Central memory CD8-positive, alpha-beta T cell (primary cell): ENCODE measurements at places on chromosomes 11 and 22.

GRCh38 chr11:45755281-45755859, 49.6 kb upstream of the SLC35C1 start:
- DNase-seq, result no peak

DNA sequence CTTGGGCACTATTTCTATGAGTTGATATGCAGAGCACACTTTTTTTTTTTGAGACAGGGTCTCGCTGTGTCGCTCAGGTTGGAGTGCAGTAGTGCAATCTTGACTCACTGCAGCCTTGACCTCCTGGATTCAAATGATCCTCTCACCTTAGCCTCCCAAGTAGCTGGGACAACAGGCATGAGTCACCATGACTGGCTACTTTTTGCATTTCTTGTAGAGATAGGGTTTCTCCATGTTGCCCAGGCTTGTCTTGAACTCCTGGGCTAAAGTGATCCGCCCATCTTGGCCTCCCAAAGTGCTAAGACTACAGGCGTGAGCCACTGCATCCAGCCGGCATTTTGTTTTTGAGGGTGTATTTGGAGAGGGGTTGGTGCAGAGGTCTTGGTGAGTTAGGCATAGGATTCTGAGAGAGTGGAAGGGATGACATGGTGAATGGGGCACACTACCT, 29.9 kb upstream of the MTCH2 start:
- DNase-seq, result no peak

DNA sequence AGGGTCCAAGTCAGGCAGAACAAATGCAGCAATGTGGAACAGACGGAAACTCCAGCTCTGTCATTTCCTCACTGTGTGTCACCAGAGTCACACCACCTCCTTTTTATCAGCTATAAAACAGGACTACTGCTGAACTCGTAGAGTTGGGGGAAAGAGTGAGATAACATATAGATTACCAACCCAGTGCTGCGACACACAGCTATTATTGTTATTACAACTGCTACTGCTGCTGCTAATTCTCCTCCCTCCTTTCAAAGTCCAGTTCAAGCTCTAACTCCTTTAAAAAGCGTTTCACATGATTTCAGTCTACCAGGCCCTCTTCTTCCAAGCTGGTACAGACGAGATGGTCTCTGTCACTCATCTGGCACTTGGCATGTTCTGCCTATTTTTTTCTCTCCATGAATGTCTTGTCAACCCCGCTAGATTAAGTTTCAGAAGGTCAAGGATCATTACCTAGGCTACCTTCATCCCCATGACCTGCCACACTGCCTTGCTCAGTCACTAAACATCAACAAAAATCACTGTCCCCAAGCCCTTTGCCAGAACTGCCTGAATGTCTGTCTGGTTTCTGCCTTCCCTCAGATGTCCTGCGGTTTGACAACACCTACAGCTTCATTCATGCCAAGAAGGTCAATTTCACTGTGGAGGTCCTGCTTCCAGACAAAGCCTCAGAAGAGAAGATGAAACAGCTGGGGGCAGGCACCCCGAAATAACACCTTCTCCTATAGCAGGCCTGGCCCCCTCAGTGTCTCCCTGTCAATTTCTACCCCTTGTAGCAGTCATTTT, 3.7 kb upstream of the MTFP1 start:
- DNase-seq, result no peak

DNA sequence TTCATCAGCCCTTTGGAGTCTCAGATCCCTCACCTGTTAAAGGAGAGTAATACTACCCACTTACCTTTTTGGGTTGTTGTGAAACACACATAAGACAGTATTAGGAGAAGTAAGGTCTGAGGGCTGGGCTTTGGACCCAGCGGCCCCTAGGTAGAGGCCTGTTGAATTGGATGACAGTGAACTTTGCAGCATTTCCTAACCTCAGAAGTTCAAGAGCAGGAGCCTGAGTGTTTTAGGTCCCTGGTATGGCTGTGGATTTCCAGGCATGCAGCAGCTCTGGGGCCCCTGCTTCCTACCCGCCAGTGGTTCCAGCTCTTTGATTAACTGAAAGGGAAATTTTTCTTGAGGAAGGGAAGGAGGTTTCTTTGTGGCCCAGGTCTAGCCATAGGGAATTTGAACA, 58.9 kb downstream of the TEAD1 start:
- no peak for DNase-seq

- no peak for DNase-seq
Observed at GRCh38 chr11:118314988-118315411, 10.5 kb downstream of the CD3E start.

DNA sequence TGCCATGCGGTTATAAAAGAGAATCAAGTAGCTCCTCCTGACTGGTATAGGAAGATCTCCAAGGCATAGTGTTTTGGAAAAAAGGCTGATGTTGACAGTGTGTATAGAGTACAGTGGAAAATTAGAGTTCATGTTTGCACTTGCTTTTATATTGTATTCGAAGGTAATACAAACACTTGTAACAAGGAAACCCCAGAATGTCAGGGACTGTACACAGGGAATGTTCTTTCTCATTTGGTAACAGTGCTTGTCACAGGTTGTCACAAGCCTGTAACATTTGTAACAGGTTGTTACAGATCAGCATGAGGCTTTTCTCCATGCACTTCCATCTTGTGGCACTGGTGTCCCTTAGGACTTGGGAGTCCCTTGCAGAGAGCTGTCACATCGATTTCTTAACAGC, 64.0 kb downstream of the GRK3 start:
- no peak for DNase-seq

DNA sequence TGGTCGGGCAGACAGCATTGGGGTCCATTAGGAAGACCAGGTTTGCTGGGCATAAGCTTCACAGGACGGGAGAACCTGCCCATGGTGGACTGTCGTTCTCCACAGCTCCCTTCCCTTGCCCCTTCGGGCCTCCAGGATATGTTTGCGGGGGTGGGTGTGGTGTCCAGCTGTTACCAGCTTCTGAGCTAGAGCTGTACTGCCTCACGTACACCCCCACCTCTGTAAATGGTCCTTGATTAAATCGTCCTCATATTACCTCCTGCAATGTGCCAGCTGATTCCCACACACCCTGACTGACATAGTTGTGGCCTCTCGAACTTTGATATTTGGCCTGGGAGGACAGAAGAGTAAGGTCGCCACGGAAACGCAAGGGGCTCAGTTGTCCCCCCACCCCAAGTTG, 16.2 kb upstream of the BCR start:
- DNase-seq, result no peak

GRCh38 chr22:34814260-34815025, 251.5 kb upstream of the ISX start:
- DNase-seq, result no peak

- no peak for DNase-seq
Observed at GRCh38 chr22:42683578-42684283, 34.5 kb upstream of the CYB5R3 start.

GRCh38 chr11:45031912-45032519, 81.3 kb upstream of the TP53I11 start:
- DNase-seq, result no peak

DNA sequence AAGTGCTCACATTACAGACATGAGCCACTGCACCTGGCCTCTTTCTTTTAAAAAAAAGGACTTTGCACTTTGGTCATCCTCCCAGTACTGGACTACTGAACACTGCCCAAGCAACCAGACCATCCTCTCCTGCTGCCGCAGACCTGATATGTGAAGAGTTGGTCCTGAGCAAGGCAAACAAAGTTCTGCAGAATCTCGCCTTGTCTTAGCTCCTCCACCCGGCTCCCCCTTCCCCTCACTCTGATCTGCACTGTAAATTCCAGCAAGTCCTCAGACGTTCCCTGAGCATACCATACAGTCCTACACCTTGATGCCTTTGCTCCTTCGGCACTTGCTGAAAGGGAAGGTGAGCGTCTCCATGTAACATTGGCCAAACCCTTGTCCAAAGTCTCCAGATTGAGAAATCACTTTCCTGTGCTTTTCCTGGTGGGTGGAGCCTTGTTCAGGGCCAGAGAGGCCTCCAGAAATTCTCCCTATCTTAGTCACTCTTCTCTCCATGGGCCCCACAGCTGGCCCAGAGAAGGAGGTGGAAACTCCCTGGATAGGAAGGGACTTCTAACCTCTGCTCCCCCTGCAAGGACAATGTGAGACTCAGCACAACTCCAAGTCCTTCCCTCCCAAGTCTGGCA, 47.0 kb upstream of the TIMP3 start:
- no peak for DNase-seq

GRCh38 chr11:2694995-2695939, 4.5 kb downstream of the KCNQ1OT1 start:
- no peak for DNase-seq

- no peak for DNase-seq
Observed at GRCh38 chr11:116913000-116913399, 75.6 kb upstream of the APOA1 start.
